ENCODE measurements at places on chromosomes 2 and 18.

GRCh38 chr2:37665043-37665442, 6.4 kb downstream of the CDC42EP3 start:
- no peak for DNase-seq

DNA sequence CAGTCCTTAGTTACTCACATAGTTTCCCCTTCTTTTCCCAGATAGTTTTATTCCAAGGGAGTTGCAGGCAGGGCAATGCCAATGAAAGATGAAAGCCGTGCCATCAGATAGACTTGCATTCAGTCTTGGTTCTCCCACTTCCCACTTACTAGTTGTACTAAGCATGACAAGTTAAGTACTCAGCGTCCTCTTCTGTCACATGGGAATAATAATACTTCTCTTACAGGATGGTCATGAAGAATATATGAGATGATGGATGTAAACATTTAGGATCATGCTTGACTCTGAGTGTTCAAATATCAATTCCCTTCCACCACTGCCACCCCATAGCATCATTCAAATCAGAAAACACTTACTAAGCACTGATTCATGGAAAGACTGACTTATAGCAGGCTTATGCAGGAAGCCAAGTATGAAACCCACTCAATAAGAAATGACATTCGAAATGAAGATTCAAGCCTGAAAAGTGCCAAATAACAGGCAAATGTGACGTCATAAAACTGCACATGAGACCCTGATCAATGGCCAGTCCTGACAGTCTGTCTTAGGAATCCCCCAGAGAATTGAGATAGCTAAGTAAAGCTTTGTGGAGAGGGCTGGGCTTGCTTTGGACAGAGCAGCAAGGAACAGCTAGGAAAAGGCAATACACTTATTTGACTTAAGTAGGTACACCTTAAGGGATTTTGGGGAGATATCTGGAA, 11.1 kb upstream of the EVA1A start:
- no peak for DNase-seq

DNA sequence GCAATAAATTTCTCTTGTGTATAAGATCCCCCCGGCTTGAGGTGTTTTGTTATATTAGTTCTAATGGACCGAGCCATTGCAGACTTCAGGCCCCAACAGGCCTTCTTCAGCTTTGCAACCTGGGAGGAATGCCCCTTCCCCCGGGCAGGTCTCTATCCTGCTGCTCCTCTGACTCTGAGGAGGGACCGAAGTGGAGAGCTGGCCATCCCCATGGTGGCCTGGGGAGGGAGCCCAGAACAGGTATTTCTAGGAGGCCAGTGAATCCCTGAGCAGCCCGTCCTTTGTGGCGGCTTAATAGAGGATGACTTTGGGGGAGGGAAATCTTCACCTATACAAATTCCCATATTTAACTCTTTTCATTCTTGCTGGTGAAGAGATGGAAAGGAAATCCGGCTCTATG, 715.8 kb upstream of the SOX11 start:
- DNase-seq = no peak

DNA sequence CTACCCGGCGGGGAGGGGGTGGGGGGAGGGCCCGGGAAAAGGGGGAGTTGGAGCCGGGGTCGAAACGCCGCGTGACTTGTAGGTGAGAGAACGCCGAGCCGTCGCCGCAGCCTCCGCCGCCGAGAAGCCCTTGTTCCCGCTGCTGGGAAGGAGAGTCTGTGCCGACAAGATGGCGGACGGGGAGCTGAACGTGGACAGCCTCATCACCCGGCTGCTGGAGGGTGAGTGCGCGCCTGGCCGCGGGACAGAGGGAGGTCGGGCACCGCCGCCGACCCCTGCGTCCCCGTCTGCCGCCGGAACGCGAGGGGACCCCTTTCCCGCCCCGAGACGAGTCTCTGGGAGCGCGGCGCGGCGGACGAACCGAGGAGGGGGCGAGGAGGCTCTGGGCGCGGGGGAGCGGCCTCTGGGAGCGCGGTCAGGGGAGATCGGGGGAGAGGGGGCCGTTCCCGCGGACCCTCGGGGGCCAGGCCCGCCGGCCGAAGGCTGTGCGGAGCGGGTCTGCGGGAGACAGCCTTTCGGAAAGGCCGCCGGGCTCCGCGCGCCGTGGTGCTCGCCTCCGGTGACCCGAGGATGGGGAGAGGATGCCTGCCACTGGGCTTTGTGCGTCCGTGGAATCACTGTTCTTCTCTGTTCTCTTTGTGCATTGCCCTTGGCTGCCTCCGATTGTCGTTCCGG, 463 bp downstream of the PPP1CB start:
- DNase-seq = peak; percentile 86

DNA sequence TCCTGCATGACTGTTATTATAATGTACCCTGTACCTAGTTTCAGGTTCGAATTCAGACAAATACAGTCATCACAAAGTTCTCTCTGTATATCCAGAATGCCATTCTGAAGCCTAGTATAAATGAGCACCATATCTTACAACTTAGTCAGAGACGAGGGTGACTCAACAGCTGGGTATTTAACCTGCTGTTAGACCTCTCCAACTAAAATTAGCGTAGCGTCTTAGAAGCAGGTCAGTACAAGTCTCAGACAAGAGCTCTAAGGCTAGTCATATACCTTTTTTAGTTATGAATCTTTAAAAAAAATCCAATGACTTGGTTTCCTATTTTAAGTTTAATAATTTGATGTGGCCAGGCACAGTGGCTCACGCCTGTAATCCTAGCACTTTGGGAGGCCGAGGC, 74.1 kb downstream of the CABYR start:
- no peak for DNase-seq

DNA sequence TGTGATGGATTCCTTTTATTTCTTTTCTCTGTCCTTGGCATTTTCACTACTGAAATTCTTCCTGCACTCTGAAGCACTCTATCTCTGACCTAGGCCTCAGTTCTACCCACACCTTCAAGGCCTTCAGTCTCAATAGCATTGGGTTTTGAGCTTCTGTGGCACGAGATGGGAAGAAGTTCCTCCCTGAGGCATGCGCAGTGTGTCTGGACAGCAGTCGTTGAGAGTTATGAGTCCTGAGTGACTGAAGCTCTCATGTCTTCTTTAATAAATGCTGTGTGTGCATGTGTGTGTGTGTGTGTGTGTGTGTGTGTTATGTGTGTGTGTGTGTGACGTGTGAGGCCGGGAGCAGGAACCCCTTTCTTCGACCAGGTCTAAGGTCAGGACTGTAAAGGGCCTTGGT, 95.8 kb upstream of the DAPL1 start:
- no peak for DNase-seq

- DNase-seq = no peak
Observed at GRCh38 chr2:94986392-94986963, 39.0 kb upstream of the MAL start.

DNA sequence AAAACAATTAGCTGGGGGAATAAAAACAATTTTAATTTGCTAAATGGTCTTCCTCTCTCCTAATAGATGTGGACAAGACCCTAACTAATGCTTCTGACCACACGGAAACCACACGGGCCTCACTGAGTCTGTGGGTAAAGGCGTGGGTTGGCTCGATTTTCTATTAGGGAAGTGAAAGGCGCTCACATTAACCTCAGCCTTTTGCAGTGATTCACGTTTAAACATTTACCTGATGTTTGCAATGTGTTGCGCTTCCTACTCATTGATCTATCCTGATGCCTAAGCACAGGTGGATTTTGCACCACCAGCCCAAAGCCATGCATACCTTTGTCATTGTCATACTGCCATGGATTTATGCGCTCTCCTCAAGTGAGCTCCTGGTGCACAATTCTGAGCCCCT, 35.6 kb upstream of the NRP2 start:
- no peak for DNase-seq

DNA sequence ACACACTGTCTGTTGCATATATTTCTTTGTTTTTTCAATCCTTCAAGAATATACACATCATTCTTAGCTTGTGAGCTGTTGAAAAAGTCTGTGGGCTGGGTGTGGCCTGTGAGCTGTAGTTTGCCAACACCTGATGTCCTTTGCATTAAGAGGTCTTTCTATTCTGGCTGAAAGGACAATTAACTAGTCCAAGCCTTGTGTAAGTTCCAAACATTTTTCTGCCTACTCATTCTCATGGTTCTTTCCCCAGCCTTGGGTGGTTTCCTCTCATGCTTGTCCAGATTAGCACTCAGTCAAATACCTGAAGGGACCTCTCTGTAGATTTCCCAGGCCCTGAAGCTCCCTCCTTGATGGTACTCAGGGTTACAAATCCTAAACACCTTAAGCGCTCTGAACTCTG, 57.8 kb upstream of the NABP1 start:
- no peak for DNase-seq

GRCh38 chr2:231297108-231297908, 98.2 kb upstream of the B3GNT7 start:
- no peak for DNase-seq

DNA sequence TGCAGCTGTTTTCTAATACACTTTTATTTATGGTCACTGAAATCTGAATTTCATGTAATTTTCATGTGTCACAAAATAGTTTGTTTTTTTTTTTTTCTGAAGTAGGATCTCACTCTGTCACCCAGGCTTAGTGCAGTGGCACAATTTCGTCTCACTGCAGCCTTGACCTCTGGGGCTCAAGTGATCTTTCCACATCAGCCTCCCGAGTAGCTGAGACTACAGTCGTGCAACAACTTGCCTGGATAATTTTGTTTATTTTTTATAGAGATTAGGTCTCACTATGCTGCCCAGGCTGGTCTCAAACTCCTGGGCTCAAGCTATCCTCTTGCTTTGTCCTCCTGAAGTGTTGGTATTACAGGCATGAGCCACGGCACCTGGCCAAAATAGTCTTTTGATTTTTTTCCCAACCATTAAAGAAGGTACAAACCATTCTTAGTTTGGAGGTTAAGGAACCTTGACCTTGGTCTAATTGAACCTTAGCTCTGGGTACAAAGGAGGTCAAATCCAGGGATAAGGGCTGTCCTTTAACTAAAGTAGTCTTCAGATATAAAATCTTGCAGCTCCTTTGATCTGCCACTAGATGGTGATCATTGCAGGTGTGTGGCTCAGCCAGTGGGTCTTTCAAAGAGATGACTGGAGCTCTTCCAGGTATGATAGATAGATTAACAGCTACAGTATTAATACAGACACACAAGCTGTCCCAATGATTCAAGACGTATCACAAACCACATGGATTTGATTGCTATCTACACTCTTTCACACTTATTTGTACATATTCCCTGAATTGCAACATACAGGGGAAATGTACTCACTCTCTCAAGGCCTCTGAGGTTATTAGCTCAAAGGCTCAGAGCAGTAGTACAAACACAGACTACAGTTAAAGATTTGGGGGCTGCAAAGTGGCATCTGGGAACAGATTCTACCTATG, 4.7 kb upstream of the KRCC1 start:
- DNase-seq = no peak

DNA sequence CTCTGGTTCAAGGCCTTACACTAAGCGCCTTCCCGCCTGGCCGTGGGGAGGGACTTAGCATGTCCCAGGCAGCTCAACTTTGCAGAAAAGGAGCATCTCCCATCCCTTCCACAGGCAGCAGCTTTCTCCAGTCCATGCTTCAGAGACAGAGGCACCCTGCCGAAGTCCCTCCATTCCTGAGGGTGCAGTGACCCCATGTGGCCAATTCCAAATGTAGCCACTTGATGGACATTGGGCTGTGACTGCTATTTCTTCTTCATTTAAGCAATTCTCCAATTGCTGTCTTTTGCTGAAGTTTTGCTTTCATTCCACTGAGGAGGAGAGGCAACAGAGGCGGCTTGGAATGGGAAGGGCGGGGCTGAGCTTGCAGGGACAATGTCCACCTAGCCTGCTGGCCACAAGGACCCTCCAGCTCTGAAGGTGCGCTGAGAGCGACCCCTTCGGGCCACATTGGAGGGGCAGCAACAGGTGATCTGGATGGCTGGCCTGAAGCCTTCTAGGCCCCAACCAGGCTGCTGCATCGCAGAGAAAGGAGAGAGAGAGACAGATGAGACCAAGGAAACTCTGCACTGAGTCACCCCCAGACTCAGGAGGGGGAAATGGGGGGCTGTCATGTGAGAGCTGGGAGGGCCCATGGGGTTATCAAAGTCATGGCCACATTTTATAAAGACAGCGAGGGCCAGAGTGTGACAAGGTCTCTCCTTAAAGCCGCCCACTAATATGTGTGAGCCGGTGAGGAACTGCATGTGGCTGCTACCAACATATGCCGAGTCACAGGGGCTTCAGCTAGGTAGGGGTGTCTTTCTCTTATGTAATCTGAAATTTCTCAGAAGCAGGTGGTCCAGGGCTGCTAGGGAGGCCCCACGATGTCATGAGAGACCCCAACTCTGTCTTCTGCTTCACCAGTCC, 61.3 kb downstream of the LONRF2 start:
- no peak for DNase-seq

DNA sequence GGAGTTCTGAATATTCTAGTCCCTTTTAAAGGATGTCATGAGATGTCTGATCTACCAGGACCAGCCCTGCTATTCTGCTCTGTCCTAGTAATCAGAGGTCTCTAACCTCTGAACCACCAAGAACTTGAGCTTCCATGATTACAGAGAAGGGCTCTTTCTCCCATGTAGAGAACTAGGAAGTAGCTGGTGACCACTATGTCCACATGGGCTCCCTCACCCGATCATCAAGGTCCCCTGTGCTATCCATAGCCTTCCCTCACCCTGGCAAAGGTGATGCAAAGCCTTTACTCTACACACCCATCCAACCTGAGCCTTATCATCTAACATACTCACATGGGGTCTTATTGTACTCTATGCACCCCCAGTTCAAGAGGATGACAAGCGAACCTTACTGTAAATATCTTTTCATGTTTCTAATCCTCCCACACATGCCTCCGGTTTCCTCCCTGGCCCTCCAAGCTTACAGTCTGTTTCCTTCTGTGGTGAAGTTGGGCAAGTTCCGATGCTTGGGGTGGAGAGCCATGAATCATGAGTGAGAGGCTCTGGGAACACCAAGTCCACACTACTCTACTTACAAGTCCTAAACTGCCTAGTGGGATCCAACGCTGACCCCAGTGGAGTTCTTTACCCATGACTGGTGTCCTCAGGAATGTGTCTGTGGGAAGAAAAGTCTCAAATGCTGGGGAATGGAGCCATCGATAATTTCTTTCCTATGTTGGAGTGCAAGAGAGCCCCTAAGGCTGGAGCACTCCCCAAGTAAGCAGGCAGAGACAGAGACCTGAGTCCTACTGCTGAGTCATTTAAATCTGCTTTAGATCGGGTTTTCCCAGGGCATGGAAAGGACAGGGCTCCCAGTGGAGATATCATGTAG, 73.3 kb upstream of the KLF7 start:
- peak; percentile 18 for DNase-seq

DNA sequence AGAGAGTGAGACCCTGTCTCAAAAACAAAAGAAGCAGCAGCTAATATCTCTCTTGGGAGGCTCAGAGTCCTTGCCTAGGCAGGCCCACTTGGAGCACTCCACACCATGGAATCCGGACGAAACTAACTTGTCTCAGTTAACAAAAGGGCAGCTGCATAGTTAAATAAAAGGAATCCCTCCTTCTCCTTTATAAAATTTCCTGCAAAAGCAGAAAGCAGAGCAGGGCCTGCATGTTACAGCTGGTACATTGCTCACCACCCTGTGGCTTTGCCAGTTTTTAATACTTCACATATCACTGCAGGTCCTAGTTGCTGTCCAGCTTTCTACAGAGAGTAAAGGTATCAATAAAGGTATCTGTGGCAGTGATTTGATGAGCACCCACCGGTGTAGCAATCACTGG, 93.6 kb downstream of the ASAP2 start:
- no peak for DNase-seq

GRCh38 chr2:85016446-85016845, 45.5 kb downstream of the KCMF1 start:
- no peak for DNase-seq

GRCh38 chr2:8334866-8335325, 347.0 kb upstream of the ID2 start:
- DNase-seq = no peak

All from esophagus squamous epithelium (tissue), 5 donors.